ENCODE measurements at places on chromosomes 1 and 21. TPM values are rescaled to one million over a fixed set of nuclear protein-coding genes. Genes with fewer than 3 reads are reported as not detected.

Gene FCRLA
- total RNA-seq, result 0.83 TPM

Gene NTRK1
- not detected for total RNA-seq

Gene KRTAP24-1
- not detected for total RNA-seq

Gene EFCAB14
- total RNA-seq, result 62.9 TPM

Gene SLAMF7
- not detected for total RNA-seq

Gene CRYAA
- total RNA-seq, result not detected

Gene GRIK3
- not detected for total RNA-seq

Gene CELF3
- not detected for total RNA-seq

Gene SH2D5
- 8.5 TPM for total RNA-seq

Gene OVAAL
- total RNA-seq, result not detected

Gene FAM3B
- not detected for total RNA-seq

Gene TEX35
- not detected for total RNA-seq

Gene RASAL2
- 34.2 TPM for total RNA-seq

Gene CNST
- 21.1 TPM for total RNA-seq

Gene PBX1
- 26.3 TPM for total RNA-seq

Gene FAM167B
- total RNA-seq, result not detected

Gene C4BPB
- total RNA-seq, result not detected

Gene S100A9
- not detected for total RNA-seq

Gene FAM177B
- not detected for total RNA-seq

Gene IL24
- total RNA-seq, result not detected

Measured in smooth muscle cell of the umbilical artery (primary cell).